C1 segment of cervical spinal cord (tissue), 14 donors: ENCODE measurements at places on chromosomes 6 and 20.

- DNase-seq, result no peak
These were observed 151.0 kb downstream of the VEGFA start for GRCh38 chr6:43921039-43921438.

DNA sequence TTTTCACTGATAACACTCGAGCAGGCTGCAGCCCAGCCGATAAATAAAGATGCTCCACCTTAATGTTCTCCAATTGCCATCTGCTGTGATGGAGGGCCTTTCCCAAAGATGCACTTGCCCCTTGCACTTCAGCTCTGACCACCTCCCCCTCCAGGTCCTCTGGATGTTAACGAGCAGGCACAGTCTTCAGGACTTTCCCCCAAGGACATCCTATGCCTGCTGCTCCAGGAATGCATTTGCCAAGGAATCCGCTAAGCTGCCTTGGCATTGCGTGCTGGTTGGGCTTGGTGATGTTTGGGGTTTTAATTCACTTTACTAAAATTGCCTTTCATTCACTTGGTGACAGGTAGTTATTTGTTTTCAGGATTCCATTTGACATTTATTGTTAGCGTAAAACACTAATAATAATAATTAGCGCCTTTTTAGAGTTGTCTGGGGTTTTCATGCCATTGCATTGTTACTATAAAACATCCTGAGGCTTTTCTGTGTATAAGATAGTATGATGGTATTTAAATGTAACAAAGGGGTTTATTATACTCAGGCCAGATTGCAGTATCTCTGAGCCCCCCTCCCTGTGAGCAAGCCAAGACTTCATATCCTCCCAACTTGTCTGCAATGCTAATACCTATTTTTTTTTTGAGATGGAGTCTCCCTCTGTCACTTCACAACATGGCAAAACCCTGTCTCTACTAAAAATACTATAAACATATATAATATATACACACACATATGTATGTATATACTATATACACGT is 66.7 kb upstream of the TSHZ2 start:
- no peak for DNase-seq

GRCh38 chr6:166162599-166163342 is 4.9 kb downstream of the TBXT start:
- DNase-seq, result no peak

GRCh38 chr6:158705386-158706126 is 55.7 kb downstream of the SYTL3 start:
- no peak for DNase-seq

- no peak for DNase-seq
These were observed 270.9 kb upstream of the JARID2 start for GRCh38 chr6:14974792-14975470.

GRCh38 chr6:3501826-3502500 is 45.1 kb upstream of the SLC22A23 start:
- DNase-seq, result no peak

DNA sequence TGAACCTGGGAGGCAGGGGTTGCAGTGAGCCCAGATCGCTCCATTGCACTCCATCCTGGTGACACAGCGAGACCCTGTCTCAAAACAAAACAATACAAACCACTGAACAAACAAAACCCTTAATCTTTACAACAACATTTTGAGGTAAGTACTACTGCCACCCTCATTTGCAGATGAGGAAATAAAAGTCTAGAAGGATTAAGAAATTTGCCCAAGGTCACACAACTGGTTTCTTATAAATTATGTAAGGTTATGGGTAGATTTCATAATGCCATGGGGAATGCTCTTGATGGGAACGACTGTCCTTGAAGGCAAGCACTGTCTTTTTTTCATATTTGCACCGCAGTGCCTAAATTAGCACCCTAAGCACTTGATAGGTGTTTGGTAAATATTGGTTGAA is 13.8 kb upstream of the B4GALT5 start:
- no peak for DNase-seq

- no peak for DNase-seq
These were observed 36.4 kb upstream of the NELFCD start for GRCh38 chr20:58944610-58945009.

DNA sequence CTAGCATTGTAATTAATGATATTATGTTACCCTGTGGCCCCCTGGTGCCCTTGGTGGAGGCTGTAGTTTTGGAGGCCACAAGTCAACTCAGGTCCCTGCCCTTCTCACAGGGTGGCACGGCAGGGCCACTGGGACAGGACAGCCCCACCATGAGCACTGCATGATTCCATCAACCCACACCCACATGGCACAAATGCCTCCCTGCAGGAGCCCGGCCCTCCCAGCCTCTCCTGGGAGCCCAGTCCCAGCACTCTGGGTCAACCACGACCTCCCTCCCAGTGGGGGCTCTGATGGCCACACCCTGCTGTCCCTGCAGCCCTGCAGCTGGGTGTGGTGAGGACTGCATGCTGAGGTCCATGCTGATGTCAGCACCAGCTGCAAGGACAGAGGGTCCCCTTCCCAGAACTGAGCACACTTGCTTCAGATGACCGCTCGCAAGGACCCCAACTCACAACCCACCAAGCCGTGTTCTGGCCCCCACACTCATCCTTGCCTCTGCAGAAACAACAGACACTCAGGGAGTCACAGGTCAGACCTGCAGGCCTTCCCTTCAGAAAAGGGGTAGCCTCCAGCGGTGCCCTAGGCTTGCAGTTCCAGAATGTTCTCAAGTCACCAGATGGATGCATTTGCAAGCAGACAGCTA is 15.7 kb upstream of the CST7 start:
- no peak for DNase-seq

DNA sequence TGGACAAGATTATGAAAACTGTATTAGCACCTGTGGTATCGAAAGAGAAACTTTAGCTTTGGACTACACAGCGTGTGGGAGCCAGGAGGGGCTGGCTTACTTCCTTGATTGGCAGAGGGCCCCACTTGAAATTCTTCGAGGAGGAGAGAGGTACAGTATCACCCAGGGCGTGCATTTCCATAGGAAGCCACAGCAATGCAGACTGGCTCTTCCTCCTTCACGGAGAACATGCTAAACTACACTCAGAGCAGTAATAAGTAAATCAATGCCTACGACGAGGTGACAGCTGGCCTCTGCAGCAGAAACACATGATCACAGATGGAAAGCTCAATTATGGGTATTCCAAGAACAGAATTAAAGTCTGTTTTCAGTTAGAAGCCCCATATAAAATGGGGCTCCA is 44.2 kb downstream of the MYLK4 start:
- DNase-seq, result no peak

DNA sequence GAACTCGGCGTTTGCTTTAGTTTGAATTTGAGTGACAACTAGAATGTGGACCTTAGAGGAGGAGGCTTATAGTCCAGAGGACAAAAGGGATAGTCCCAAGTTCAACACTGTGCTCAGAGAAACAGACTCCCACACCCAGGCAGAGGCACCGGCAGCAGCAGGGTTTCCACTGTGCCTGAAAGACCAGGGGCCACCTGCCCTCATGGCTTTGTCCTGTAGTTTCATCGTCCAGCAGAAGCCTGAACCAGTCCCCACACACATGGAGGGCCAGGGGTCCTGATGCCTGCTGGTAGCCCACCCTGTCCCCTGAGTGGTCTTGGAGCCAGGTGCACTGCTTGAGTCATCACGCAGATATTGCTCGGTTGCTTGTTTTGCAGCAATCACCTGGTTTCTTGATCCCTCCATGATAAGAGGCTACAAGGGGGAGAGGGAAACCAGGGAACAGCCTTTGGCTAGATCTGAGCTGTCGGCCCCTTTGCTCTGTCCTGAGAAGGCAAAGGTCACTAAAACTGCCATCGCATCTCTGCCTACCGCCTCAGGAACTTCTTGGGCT is 7.2 kb upstream of the ACSS1 start:
- DNase-seq, result no peak

- DNase-seq, result no peak
These were observed 12.4 kb downstream of the GABBR1 start for GRCh38 chr6:29620630-29621029.

DNA sequence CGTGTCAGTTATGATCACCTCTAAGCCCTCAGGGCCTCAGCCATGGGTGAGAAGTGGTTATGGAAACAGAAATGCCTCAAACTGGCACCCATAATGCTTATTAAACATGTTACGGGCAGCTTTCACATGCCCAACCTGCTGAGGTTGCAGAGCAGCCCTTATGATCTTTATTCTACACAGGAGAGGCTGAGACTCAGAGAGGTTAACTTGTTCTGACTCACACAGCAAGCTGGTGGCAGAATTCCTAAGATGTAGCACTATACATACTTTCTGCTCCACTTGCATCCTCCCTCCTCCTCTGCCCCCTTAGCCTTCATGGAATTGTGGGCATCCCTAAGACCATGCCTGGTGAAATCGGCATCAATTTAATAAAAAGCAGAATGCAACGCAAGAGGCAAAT is 34.7 kb upstream of the IGF2R start:
- no peak for DNase-seq

GRCh38 chr6:34052918-34053608 is 92.8 kb downstream of the GRM4 start:
- no peak for DNase-seq

GRCh38 chr6:6080975-6081374 is 74.2 kb upstream of the NRN1 start:
- no peak for DNase-seq

- no peak for DNase-seq
These were observed 12.5 kb downstream of the SYCP2 start for GRCh38 chr20:59920944-59921343.

DNA sequence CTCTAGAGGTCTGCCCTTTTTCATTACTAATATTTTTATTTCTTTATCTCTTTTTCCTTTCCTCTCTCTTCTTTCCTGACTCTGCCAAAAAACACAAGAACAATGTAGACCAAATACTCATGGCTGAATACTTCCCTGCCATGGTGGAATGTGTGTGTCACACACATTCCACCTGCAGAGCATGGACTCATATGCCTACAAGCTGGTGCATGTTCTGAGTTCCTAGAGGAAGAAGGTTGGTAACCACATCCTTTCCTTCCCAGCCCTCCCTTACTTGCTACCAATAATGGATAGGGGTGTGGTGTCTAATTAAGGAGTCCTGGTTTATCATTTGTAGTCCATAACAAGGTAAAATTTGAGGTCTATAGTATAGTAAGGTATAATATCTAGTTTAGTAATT is 15.2 kb upstream of the CST9L start:
- no peak for DNase-seq

DNA sequence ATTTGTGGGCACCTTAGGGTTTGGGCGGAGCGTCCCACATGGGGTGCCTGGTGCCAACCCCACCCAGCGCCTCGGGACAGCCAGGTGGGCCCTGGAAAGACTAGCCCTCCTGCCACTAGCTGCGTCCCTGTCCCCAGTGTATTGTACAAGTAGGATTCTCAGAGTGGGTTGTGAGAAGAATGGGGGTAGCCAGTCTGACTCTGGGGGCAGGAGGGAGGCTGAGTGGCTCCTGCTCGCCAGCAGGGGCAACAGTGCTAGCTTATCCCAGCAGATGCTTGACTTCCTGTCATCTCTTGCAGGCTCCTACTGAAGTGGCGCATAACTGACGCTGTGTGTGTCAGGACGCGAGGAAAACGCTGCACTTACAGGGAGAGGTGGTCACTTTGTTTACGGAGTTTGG is 9.3 kb downstream of the PSMA7 start:
- no peak for DNase-seq

- DNase-seq, result no peak
These were observed 14.8 kb upstream of the CST1 start for GRCh38 chr20:23765578-23765977.

DNA sequence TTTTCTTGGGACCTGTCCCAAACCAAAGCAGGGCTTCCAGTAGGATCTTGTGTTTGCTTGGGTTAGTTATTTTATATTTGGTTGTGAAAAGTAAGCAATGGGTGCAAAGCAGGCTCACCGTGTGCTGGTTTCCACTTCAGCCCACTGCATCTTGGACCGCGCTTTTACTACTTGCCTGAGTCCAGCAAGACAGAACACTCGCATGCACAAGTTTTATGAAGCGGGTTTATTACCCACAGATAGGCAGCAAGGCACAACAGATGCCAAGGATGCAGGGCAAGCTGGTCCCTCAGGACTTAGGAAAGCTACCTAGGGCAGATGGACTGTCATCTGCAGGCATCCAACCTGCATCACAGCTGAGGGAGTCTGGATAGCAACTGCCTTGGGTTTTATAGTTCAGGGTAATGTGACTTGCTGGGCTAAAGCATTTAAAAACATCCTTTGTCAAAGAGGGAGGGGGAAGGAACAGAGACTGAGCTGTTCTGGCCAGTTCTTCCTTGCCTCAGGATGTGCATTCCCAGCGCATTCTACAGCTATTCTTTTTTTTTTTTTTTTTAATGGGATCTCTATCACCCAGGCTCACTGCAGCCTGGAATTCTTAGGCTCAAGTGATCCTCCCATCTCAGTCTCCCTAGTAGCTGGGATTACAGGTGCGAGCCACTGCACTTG is 18.5 kb downstream of the CITED2 start:
- DNase-seq, result no peak

GRCh38 chr20:58987790-58988564 is 6.9 kb downstream of the NELFCD start:
- no peak for DNase-seq

DNA sequence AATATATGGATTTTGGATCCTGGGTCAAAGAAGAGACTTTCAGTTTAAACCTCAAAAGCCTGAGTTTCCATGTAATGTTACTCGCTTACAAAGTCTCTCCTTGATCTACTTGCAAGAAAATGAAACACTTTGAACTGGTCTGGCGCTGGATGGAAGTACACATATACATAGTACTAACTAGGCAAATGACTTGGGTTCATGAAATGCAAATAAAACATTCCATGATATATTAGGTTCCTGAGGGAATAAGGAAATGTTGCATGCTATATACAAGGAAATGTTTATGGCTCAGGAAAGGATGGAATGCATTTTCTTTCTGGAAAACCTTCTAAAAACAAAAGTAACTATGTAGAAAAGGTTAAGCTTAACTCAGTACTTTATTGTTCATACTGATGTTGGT is 11.4 kb upstream of the TXLNB start:
- DNase-seq, result no peak

DNA sequence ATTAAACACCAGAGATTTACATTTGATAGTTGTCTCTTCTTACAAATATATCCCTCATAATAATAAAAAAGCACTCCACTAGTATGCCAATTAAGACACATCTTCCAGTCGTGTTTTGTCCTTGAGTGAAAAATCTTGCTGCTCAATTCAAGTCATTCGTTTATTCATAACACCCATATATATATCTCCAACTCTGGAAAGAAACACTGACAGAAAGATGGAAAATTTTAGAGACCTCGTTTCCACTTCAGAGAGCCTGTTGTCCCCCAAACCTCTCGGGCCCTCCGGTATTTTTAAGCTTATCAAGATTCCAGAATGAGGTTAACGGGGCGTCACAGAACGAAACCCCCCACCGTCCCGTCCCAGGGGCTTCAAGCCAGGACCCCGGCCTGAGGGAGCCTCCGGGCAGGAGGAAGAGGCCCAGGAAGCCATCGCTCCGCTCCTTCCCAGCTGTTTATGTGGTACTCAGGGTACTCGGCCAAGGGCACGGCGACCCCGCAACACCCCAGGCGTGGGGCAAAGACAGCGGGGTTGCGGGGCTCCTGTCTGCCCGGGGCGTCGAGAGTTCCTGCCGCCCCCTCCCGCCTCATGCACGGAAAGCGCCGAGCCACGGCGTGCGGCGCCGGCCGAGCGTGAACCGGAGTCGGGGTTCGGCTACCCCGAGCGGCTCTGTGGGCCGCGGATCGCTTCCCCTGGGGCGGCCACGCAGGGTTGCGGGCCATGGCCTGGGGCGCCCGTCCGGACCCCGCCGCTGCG is 623 bp upstream of the SNX9 start:
- DNase-seq, result no peak
